ENCODE measurements at places on chromosomes 11 and 22.

DNA sequence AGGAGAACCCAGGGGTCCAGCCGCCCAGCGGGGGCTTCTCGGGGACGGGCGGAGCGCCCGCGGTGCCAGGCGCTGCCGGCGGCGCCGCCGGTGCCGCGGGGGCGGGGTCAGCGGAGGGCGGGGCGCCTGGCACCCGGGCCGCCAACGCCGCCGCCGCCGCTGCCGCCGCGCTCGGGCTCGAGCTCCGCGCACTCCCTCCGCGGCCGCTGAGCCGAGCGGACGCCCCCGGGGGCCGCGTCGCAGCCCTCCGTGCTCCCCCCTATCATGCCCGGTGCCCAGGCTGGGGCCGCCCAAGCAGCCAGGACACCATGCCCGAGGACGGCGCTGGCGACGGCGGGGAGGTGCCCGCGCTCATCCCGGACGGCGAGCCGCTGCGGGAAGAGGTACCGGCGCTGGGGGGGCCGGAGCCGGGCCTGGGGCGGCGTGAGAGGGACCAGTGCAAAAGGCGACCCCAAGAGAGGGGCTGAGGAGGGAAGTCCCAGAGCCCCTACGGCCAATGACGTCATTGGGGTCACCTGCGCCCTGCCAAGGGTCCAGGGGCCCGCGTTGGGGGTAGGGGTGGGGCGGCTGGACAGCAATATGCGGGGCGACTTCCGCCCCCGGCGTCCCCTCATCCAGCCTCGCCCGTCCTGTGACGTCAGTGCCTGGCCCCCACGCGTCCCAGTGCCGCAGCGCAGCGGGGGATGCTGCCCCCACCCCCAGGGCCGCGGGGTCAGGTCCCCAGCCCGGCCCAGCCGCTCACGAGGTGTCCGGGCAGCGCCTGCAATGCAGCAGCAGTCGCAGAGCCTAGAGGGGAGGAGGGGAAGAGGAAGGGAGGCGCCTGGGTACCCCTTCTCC lies at the start of gene TMEM151A:
Gene TMEM151A (plus strand): TSS at position 189 of the 837 bp plus-strand sequence. CDS start 120 bp downstream, at position 309.
- no peak for DNase-seq

DNA sequence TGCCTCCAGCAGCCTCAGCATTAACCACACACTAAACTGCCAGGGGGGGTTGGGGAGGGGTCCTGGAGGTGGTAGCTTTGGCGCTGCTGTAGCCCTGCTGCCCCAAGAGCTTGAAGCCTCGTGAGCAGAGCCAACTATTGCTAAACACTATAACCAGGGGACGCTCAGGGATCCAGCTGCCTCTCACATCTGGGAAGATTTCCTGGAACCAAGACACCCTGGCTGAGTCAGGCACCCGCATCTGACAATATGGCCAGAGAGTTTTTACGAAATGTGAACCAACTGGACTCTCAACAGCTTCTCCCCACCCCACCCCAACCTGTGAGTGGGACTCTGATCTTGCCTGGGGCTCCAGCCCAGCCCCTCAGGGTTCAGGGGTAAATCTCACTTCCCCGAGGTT lies 14.3 kb downstream of the C1QTNF6 start:
- peak; percentile 9 for DNase-seq

DNA sequence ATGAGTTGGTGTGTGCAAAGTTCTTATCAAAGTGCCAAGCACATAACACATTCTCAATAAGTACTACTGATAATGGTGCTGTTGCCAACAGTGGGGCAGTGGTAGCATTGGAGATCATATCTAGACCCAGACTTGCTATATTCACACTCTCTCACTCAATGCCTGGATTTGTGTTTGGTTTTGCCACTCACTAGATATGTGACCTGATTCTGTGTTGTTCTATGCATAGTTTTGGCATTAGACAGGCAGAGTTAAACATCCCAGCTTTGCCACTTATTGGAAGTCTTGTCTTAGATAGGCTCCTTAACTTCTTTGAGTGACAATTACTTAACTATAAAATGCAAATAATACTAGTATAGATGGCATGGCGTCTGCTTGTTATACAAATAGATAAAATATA lies 642.6 kb upstream of the CCDC179 start:
- no peak for DNase-seq

DNA sequence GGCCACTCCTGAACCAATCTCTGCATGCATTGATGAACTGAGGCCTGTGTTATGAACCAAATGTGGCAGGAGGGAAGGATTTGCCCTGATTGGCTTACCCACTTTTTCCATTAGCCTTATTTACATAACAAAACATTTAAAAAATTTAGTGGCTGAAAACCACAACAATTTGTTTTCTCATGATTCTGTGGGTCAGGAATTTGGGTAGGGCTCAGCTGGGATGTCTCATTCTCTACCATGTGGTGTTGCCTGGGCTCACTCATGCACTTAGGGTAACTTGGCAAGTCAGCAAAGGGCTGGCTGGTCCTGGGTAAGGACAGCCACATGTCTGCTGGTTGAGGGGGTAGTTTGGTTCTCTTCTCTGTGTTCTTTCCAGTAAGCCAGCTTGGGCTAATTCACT lies 35.1 kb upstream of the CYP2R1 start:
- no peak for DNase-seq

GRCh38 chr11:32576456-32576855 lies 7.2 kb upstream of the EIF3M start:
- no peak for DNase-seq

DNA sequence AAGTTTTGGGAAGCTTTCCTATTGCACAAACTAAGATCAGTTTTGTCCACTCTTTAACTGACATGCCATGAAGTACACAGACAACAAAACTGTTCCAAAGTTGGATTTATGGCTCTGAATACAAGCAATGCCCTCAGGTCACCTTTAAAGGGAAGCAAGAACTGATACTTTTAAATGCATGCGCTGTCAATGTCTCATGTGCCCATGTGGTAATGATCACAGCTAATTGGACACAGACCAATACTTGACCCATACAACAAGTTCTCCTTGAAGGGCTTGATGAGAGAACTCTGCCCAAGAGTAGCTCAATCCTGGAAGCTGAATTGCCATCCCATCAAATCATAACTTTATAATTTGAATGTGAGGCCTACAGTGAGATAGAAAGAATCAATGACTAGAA lies 624.9 kb downstream of the ETS1 start:
- DNase-seq: no peak

DNA sequence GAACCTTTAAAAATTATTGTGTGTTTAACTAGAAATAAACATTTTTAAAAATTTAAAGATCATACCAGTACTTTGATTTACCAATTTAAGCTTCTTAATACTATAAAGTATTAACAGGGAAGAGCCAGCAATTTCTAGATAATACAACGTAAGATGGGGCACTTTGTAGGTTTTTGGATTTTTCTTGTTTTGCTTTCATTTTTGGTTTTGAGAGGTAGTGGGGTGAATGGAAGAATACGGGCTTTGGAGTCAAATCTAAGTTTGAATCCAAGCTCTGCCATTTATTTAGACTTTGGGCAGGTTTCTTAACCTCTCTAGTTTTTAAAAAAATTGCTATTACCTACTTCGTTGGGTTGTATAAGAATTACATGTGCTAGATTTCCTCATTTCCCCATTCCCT lies 44.9 kb downstream of the CSTPP1 start:
- DNase-seq: no peak

DNA sequence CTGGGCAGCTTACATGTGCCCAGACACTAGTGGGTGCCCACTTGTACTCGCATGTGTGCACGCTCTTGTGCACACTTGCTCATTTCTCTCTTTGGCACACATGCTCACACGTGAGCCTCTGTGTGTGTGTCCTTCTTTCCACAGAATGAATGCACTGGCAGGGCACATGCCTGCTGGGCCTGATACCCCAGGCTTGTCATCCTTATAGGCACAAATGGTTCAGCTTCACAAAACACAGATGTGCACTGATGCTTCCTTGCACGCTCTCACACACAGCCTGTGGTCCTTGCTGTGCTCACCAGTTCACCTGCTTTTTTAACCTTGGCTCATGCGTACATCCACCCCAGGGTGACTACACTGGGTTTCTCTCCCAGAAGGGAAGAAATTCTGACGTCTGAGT lies 174.8 kb downstream of the BUD13 start:
- no peak for DNase-seq

DNA sequence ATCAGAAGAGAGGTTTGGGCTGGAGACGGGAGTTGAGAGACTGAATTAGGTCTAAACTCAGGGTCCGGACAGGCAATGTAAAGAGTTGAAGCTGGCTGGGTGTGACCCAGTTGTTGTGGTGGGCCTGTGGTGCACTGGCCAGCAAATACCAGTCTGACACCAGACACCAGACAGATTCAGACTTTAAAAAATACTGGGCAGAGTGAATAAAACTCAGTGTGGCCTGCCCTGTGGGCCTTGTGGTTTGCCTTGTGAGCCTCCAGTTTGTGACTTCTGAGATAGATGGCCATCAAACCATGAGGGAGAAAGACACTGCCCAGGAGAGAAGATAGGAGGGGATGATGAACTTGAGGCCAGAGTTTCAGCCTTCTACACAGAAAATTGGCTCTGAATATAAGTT lies 25.8 kb downstream of the RCN1 start:
- no peak for DNase-seq

DNA sequence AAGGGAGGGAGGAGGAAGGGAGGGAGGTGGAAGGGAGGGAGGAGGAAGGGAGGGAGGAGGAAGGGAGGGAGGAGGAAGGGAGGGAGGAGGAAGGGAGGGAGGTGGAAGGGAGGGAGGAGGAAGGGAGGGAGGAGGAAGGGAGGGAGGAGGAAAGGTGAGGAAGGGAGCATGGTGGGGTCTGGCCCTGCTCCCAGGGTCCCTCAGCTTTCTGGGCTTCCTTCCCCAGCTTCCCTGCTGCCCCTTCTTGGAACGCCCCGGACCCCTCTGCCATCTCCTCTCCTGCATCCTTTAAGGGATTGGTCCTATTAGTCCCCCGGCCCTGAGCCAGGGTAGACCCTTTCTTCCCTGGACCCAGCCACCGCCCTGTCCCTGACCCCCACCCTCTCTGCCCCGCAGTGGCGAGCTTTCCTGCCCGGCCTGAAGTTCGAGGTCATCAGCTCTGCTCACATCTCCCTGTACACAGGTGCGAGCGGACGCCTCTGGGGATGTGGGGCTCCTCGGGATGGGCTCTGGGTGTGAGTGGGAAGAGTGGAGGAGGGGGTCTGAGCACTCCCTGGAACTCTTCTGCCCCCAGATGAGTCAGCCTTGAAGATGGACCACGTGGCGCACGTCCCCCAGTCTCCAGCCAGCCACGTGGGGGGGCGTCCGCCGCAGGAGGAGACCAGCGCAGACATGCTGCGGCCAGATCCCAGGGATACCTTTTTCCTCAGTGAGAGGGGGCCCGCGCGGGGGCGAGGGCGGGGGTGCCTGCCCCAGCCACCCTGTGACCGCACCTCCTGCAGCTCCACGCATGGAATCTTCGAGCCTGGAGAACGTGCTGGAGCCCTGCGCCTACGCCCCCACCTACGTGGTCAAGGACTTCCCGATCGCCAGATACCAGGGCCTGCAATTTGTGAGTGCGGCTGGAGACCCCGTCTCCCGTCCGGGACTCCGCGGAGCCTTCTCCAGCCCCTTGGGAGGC lies 6.0 kb downstream of the B4GALNT4 start:
- no peak for DNase-seq

DNA sequence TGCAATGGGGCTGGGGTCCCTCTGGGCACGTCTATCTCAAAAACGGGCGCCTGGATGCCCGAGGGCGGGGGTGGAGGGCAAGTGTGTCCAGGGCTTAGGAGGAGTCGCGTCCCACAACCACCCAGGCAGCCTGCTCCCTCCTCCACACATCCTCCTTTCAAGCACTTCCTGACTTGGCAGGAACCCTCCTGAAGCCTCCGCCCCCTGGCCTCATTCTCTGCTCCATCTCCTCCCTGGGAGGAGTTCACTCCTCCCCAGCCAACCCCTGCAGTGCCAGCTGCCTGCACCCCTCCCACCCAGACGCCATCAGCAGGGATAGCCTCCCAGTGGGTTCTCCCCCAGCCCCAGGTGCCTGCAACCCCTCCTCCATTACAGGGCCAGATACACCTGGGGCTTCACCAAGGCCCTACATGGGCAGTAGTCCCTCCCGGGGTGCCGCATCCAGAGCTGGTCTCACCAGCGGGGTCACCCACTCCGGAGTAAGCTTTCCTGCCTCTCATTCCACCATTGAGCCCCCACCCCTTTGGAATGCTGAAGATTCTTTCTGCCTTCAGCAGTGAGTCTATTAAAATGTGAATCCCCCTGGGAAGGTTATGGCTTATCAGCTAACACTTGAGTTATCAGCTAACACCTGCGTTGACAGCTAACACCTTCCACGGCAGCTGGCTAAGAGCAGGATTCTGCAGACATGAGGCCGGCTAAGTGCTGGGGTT lies 24.4 kb downstream of the RTN4R start:
- peak; percentile 44 for DNase-seq

GRCh38 chr11:111946499-111946898 lies 9.4 kb downstream of the DIXDC1 start:
- DNase-seq: no peak

DNA sequence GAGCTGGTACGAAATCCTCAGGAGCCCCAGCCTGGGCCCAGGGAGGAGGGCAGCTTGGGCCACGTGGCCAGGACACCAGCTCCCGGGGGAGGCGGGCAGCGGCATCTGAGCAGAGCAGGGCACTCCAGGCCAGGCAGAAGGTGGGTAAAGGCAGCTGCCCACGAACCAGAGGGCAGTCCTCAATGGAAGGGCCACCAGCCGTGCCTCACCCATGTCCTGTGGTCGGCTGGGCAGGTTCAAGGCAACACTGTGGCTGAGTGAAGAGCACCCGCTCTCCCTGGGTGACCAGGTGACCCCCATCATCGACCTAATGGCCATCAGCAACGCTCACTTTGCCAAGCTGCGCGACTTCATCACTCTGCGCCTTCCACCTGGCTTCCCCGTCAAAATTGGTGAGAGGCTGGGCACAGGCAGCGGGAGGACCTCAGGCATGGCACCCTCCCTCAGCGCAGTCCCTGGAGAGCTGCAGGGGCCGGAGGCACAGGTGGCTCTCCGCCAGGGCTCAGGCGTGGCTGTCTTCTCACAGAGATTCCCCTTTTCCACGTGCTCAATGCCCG lies 2.5 kb upstream of the SSH3 start:
- no peak for DNase-seq

- no peak for DNase-seq
Observed at GRCh38 chr11:123125169-123125568, 63.2 kb upstream of the HSPA8 start.

DNA sequence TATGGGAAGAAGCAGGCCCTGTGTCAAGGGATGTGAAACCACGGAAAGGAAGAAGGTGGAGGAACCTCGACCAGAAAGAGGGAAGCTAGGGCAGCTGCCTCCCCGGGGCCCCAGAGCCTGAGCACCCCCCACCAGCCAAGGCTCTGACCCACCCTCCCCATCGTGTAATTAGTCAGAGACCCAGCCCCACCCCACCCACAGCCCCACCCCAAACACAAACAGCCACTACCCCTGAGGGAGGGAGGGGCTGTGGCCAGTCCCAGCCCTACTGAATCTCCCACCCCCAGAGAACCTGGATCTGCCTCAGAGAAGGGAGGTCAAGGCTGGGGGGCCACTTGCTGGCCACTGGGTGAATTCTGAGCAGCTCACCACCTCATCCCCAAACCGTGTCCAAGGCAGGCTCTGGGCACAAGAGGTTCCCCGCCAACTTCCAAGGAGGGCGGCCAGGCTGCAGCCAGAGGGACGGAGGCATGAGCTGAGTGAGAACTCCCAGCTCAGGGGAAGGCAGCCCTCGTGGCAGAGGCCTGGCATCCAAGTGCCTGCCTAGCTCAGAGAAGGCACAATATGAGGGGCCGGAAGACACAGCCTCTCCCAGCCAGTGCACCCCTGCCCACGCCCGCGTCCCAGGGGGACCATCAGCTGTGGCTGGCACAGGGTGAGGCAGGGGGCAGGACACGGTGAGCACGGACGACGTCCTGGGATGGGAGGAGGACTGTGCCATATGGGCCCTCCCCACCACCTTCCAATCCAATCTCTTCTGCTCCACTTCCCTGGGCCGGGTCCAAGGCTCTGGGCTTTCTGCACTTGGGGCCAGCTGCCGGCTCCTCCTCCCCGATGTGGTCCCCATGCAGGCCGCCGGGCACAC lies 2.7 kb downstream of the PLXNB2 start:
- no peak for DNase-seq

GRCh38 chr11:20351751-20352262 lies 11.7 kb upstream of the HTATIP2 start:
- no peak for DNase-seq

All from activated CD8-positive, alpha-beta memory T cell treated with anti-CD3 and anti-CD28 coated beads, Interleukin-2, amount 50 U/mL, for 4 hours (primary cell).